Activated CD4-positive, alpha-beta T cell treated with anti-CD3 and anti-CD28 coated beads, Interleukin-2, amount 50 U/mL, for 1 hour (primary cell): ENCODE measurements at places on chromosomes 4 and X.

DNA sequence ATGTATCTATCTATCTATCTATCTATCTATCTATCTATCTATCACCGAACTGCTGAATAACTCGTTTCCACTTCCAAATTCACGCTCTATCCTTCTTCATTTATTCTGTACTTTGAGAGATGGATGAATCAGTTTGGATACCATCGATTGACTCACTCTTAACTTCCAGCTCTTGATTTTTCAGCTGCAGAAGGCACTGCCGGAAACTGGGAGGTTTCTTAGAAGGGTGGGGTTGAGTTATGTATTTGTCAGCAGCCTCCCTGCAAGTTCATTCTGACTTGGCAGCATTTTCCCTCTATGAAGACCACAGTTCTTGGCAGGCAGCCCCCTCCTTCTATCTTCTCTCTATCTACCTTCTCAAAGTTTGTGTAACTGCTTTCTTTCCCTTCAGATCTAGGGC is 112.0 kb upstream of the MAGEB18 start:
- no peak for DNase-seq

GRCh38 chrX:85922821-85923220 is 124.5 kb downstream of the CHM start:
- DNase-seq = no peak

- no peak for DNase-seq
Observed at GRCh38 chr4:168981942-168982341, 28.1 kb downstream of the CBR4 start.

- DNase-seq = no peak
Observed at GRCh38 chrX:1425381-1425780, 27.3 kb downstream of the ASMTL start.

DNA sequence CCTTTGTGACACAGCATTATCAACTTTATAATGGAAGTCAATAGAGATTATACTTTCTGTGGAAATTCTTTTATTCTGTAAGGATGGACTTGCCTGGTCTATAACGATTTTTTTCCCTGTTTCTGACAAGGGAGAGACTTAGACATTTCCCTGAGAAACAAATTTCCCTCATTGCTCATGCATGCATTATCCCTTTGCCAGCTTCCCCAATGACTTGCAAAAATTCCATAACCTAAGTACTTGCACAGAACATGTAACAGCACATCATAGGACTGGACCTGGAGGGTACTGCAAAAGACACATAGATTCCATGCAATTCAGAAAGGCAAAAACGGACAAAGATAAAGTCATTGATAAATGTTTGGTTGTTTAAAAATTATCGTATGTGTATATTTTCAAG is 166.7 kb downstream of the FHIP1A start:
- no peak for DNase-seq

DNA sequence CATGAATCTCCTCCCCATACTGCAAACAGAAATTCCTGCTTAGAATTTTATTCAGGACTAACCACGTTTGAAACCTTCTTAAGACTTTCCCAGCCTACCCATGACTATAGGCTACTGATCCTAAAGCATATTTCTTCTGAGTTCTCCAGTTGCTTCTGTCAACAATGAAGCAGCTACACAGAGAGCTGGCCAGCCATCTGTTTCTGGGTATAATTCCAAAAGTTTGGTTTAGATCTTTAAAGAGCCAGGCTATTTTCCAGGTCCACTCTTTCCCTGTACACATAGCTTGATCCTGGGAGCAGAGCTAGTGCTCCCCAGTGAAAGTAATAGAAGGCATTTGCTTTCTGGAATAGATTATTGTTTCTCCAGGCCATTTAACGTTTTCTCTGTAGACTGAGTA is 4.0 kb upstream of the ITM2A start:
- DNase-seq = no peak

GRCh38 chr4:141133999-141134995 is 1.0 kb upstream of the RNF150 start:
- no peak for DNase-seq

DNA sequence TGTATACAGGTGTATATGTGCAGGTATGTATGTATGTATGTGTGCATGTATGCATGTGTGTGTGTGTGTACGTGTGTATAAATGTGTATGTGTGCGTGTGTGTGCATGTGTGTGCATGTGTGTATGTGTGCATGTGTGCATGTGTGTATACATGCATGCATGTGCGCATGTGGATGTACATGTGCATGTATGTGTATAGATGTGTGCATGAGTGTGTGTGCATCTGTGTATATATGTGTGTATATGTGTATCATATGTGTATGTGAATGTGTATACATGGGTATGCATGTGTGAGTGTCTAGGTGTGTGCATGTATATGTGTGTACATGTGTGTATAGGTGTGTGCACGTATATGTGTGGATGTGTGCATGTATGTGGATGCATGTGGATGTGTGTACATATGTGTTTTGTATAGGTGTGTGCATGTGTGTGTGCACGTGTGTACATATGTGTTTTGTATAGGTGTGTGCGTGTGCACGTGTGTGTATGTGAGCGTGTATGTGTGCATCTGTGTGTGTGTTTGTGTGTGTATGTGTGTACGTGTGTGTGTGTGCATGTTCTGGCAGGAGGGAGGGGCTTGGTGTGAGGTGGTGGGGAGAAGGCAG is 6.0 kb downstream of the BGN start:
- DNase-seq = no peak

DNA sequence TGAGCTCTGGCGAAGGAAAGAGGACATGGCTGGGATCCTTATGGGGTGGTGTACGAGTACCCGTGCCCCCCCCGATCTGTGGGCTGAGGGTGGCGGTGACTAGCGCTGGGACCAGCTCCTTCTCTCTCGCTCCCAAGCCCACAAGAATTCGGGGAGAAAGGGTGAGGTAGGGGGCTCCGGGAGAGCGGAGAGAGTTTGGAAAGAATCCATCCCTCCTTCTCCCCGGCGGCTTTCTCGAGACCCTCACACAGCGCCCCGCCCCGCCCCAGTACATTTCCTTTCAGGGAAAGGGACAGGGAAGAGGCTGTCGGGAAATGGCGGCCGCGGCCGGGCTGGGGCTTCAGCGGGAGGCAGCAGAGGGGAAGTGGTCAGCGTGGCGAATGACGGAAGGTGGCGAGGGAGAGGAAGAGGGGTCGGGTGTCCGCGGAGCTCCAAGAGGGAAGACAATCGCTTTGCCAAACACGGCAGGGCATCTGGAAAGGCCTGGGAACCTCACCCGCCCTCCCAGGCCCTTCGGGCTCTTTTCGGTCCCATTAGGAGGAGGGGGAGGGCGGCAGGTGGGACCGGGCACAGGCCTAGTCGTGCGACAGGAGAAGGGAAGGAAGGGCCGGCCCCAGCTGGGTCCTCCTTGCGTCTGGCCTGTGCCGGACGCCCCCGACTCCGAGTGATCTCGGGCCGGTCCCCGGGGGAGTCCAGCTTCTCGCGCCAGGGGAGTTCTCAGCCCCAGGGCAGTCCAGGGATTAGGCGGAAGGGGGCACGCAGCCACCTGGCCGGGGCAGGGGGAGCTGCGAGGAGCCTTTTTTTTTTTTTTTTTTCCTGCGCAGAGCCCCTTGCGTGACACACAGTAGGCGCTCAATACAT is 10.2 kb downstream of the HNRNPH2 start:
- DNase-seq = peak; percentile 7

GRCh38 chrX:129510331-129510730 is 13.0 kb downstream of the SMARCA1 start:
- DNase-seq = no peak

DNA sequence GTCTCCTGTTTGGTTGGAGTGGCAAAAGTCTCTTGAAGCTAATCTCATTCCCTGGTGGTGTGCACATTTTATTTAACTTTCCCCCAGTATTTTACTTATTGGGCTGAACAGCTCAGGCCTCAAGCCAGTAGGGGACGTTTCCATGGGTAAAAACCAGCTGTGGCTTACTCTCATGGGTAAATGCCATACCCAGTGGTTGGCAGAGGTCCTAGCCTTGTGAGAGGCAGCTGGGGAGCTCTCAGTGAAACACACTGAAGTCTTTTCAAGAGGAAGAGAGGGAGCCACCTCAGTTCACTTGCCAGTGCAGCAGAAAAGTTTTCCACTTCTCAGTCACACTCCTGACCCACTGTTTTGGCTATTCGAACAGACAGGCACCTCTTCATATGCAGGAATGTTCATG is 1964.2 kb downstream of the ARAP2 start:
- DNase-seq = no peak

GRCh38 chr4:184817494-184818215 is 8.1 kb downstream of the ACSL1 start:
- no peak for DNase-seq
